BJ (cell line): ENCODE measurements at places on chromosomes 3 and 15.

GRCh38 chr15:39084674-39085530, 496.0 kb upstream of the THBS1 start:
- DNase-seq: peak; percentile 84

DNA sequence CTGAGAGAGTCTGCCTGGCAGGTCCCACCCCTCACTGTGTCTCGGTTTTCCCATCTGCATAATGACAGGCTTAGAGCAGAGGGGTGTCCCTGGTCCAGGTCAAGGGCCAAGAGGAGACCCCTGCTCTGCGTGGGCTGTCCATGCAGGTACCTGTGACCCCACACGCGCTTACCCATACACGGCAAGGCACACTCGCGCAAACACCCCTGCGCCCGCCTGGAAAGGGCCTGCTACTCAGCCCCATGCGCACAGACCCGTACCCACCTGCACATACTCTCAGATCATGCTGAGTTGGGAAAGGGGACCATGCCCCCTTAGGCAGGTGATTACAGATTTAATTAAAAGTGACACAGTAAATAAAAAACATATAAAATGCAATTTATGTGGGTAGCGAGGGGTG, 23.4 kb upstream of the TMEM115 start:
- no peak for DNase-seq

DNA sequence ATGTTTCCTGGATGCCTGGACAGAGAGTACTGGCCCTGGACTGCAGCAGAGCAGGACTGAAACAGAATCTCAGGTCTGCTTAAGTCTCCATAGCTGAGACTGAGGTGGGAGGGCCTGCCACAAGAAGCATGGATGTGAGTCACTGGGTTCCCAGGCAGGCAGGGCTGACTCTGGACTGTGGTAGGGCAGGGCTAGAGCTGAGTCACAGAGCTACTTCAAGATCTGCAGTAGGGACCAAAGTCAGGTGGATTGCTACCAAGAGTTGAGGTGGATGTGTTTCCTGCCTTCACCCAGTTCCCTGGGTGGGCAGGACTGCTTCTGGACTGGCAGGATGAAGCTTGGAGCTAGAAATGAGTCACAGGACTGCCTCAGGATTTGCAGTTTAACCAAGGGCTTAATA, 282.9 kb downstream of the AGBL1 start:
- no peak for DNase-seq

- no peak for DNase-seq
Observed at GRCh38 chr3:71817262-71817661, 32.3 kb upstream of the PROK2 start.

GRCh38 chr3:146326875-146327543, 76.1 kb upstream of the PLSCR4 start:
- DNase-seq: peak; percentile 18

DNA sequence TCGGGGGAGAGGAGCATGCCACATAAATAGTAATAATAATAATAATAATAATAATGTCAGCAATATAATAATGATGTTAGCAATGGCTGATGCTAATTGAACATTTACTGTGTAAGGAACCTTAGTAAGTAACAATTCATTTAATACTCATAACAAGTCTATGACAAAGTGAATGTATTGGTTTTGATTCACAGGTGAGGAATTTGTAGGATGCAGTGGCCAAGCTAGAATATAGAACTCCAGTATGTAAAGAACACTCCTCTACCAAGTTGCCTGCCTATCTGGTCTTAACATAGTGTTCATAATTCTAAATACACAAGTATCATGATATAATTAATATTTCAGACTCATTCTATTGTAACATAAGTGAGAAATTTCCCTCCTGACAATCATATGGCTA, 1016.5 kb downstream of the ROBO1 start:
- DNase-seq: no peak

- DNase-seq: no peak
Observed at GRCh38 chr3:5096336-5097008, 25.6 kb upstream of the ARL8B start.

DNA sequence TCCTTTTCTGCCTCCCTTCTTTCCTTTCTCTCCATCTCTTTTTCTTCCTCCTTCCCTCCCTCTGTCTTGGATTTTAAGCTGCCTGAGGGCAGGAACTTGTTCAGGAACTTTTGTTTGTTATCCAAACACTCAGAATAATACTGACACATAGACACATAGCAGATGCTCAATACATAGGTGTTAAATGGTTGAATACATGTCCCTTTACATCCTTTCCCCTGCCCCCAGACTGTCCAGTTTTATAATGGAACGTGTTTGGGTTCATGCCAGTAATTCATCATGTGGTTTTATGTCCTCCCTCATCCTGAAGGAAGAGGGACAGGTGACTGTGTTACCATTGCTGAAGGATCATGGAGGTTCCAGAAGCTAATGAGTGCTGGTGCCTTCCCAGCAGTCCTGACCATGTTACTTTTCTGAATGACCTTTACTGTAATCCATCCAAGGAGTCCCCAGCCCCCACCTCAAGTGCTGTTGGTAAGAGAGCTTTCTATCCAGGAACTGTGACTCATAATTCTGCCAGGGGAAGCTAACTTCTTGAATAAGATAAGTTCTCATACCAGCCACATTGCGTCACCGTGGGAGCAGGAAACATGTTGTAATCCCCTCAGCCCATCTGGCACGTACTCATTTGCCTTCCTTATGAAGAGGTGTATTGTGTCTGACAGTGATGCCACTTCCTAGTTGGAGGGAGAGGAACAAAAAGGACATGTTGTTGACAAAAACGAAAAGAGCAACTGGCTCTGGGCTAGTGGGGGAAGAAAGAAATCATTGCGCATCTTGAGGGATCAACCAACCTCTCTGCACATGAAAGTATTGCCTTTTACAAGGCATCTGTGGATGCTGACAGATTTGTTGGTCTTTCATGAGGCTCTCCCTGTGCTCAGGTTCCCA, 52.4 kb downstream of the IL1RAP start:
- peak; percentile 98 for DNase-seq

GRCh38 chr3:163364717-163365116, 1713.6 kb downstream of the SI start:
- peak; percentile 18 for DNase-seq

- DNase-seq: no peak
Observed at GRCh38 chr3:46483825-46484224, 14.0 kb upstream of the RTP3 start.

DNA sequence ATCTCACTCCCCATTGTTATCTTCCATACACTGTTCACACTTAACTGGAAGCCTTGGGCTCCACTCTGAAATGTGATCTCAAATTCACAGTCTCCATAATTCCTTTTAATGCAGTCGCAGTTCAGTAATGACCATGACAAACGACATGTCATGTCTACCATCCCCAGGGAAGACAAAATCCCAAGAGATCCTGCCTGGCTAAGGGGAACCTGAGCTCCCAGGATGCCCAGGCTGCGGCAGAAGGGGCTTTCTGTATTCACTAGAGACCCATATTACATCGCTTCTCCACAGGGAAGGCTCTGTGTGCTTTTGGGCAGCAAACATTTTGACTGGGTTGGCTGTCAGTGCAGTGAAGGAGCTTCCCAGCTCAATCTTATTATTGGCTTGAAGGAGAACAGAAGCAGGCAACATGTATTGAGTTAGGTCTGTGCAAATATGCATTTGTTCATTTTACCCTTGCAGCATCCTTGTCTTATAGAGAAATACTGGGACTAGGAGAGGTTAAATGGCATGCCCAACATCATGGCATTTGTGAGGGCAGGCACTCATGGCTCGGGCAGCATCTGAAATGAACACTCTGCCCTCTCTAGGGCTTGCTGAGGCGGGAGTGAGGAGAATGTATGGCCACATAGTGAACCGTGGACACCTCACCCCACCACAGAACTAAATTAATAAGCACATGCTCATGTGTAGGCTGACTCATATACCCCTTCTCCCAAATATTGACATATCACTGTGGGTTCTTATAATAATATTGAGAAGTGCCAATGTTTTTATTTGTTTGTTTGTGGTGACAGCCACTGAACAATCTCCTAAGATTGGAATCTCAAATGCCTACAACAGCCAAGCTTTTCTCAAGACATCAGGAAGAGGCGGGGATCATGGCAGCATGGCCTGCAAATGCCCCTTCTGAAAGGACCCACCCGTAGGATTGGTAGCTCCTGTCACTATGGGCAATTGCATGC, 141.6 kb upstream of the FOXB1 start:
- no peak for DNase-seq

DNA sequence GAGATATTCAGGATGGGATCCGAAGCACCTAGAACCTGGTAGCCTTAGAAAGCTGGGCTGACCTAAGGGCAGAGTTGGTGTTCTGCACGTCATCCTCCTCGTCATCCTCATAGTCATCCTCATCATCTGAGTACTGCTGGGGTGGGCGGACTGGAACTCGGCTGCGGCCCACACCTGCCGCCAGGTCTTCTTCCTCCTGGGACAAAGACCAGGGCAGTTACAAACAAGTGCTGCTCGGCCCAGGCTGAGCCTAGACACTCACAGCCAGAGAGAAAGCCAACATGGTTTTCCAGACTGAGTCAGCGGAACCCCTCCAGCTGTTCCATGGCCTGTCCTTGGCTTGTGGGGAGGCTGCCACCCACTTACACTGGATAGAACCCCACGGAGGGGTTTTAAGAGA, 40.5 kb downstream of the SEMA3G start:
- DNase-seq: no peak

GRCh38 chr3:32888739-32889138, 62.7 kb upstream of the CCR4 start:
- no peak for DNase-seq

GRCh38 chr3:23112491-23112890, 90.6 kb upstream of the UBE2E2 start:
- DNase-seq: no peak

DNA sequence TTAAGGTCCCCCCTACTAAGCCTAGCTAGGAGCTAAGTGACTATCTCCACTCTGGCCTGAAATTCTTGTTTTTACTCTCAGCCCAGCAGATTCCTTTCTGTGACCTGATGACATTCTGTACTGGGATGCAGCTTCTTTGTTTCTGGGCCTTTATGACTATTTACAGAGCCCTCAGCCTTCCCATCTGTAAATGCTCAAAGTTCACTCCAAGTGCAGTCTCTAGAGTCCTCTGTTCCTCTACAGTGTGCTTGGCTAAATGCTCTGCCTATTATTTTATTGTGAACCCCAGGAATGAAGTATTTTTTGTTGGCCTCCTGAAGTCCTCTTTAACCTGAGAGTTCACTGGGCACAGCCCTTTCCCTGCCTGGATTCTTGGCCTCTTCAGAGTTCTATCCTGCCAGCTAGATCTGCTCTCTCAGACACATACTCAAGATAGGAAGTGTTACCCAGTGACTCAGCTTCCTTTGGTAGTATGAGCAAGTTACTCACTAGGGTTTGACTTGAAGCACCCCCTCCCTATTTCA, 278.1 kb upstream of the P2RY1 start:
- no peak for DNase-seq

- no peak for DNase-seq
Observed at GRCh38 chr15:68553314-68553993, 25.3 kb upstream of the CORO2B start.

GRCh38 chr3:111781561-111782446, 77.3 kb upstream of the PHLDB2 start:
- no peak for DNase-seq

DNA sequence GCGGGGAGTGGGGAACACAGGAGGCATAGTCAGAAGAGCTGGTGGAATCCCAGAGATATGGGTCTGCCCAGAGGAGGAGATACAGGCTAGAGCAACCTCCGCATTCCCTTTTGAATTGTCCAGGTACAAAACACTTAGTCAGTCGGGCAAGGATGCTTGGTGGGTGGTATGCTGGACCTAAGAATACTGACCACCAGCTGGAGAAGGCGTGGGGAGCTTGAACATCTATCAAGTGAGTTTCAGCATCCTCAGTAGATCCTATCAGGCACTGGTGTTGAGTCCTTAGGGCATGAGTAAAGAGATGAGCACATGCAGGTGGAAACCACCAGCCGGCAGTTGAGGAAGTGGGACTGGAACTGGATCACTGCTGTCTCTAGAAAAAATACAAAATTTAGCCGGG, 14.7 kb upstream of the DIS3L start:
- DNase-seq: no peak

- DNase-seq: no peak
Observed at GRCh38 chr15:88243895-88244787, 12.4 kb downstream of the NTRK3 start.

DNA sequence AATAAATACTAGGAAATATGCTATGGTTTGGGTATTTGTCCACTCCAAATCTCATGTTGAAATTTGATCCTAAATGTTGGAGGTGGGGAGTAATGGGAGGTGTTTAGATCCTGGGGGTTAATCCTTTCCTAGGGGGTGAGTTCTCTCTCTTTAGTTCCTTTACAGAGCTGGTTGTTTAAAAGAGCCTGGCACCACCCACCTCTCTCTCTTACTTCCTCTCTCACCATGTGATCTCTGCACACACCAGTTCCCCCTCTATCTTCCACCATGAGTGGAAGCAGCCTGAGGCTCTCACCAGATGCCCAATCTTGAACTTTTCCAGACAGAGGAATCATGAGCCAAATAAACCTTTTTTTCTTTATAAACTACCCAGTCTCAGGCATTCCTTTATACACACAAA, 10.5 kb downstream of the SLC24A5 start:
- no peak for DNase-seq

DNA sequence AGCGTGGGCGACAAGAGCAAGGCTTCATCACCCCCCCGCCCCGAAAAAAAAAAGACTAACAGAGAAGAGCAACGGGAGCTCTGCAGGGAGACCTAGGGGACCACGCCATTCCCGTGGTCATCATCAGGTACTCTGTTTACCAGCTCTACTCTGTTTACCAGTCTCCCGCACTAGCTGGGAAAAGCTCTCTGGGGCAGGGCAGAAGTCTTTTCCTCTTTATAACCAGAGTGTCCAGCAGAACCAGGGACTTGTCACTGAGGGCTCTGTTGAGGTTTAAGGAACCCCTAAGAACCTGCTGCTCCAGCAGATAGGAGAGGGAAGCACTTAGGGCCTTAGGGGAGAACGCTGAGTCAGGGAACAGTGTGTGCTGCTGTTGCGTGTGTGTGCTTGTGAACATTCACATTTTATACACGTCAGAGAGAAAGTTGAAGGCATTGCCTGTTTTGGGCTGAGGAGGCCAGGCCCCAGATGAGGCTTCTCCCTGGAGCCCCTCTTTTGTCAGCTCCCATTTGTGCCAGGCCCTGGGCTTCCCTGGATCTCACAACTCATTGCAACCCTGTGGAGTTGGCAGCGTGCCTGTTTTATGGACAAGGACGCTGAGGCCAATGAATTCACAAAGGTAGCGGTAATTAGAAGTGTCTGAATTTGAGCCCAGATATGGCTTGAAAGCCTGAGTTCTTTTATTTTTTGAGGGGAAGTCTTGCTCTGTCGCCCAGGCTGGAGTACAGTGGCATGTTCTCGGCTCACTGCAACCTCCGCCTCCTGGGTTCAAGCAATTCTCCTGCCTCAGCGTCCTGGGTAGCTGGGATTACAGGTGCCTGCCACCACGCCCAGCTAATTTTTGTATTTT, 24.2 kb upstream of the ERICH6 start:
- no peak for DNase-seq

- no peak for DNase-seq
Observed at GRCh38 chr3:180973543-180973942, 16.0 kb downstream of the DNAJC19 start.
